ENCODE measurements at places on chromosomes 6 and 20.

GRCh38 chr6:167341665-167342655 lies 17.1 kb downstream of the TTLL2 start:
- H3K36me3 ChIP-seq = peaks cover 20% of the 10 kb centered on the region
- peak overlapping the region; percentile 27 for H3K4me3 ChIP-seq

DNA sequence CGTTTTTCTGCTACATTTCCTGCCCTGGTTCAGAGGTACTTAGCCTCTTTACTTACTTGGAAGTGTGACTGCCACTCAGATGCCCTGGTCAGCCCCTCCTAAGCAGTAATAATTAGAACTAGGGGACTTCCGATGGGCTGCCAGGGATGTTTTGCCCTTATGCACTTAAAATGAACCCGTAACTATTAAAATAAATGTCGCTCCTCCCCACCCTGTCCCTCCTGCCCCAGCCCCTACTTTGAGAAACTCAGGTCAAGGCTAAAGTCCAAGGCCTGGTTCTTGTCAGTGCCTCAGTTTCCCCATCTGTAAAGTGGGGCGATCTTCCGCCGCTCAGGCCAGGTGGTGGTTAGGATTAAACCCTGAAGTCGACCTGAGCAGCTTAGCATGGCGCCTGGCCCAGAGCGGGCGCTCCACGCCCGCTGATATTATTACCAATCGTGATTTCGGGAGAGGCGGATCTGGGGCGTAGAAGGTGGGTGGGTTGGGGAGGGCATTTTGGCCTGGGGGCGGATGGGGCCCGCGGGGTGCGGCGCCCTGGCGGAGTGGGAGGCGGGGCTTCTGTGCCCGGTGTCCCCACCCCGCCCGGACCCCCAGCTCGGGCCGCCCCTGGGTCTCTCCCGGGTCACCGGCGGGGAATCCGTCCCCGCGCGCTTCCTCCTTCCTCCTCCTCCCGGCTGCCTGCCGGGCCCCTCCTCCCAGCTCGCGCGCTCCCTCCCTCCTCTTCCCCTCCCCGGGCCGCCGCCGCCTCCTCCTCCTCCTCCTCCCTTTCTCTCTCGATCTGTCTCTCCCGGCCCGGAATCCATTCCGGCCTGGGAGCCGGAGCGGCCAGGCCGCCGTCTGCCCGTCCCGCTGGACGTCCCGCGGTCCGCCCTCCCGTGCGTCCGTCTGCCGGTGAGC lies at the start of gene SRC:
TSS of gene SRC (plus strand) at position 802 of the 897 bp plus-strand sequence. CDS start 38,014 bp downstream, outside the sequence.
- peaks cover 7% of the 10 kb centered on the region for H3K36me3 ChIP-seq
- H3K4me1 ChIP-seq = peaks cover 39% of the 10 kb centered on the region
- peak within 1 kb of the TSS; percentile 99 for H3K27ac ChIP-seq
- no peaks in the 10 kb centered on the region for H3K27me3 ChIP-seq

DNA sequence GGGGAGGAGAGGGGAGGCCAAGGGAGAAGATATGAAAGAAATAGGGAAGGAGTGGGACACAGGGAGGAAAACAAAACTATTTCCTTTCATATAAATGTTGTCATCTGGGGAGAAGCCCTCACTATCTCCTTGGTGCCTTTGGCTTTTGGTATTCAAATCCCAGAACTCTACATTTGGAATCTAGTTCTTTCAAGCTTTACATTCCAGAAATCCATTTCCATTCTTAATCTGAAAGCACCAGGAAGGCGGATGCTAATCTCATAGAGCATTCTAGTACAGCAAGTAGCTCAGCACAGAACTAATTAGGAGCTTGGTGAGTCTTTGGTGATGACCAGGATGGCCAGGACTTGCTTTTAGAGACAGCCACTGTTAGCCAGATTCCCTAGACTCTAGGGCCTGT lies 177.9 kb downstream of the KIF16B start:
- no peaks in the 10 kb centered on the region for H3K27me3 ChIP-seq
- H3K27ac ChIP-seq = no peak overlapping the region
- DNase-seq = no peak
- H3K4me1 ChIP-seq = peaks cover 6% of the 10 kb centered on the region
- peaks cover 9% of the 10 kb centered on the region for H3K36me3 ChIP-seq

DNA sequence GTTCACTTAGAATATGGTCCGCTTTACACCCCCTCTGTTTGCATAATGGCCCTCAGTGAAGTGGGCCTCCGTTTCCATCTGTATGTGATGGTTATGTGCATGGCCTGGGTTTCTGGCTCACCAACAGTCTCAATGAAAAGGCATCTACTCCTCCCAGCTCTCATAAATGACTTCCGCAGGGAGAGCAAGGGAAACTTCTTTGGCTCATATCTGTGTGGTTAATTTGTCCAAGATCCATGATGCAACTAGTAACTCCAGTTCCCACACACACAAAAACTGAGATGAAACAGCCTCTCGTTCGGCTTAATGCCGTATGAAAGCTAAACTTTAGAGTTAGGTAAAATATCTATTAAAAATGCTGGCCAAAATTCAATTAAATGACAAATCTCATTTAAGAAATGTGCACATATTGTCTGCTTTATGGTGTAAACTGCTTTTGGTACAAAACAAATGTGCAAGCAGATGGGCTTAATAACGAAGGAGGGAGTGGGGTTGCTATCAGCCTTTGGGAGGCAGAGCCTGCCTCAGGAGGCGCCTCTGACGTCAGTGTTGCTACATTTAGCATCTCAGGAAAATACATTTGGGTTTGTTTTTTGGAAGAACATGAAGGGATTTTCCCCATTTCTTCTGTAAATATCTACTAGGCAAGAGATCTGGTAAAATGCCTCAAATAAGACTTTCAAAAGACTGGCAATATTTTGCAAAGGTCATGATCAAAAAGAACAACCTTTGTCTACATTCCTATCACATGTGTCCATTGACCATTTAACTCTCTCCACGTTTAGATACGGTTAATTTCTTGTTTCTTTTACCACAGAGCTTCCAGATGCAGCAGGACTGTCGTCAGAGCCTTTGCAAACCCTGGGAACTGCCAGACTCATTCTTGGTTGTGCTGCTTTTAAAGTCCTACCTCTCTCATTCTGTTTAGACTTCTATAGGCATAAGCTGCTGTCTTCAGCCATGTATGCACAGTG lies 96.8 kb downstream of the ARMC2 start:
- H3K27me3 ChIP-seq = peaks cover 15% of the 10 kb centered on the region
- DNase-seq = no peak
- peaks cover 29% of the 10 kb centered on the region for H3K4me1 ChIP-seq

DNA sequence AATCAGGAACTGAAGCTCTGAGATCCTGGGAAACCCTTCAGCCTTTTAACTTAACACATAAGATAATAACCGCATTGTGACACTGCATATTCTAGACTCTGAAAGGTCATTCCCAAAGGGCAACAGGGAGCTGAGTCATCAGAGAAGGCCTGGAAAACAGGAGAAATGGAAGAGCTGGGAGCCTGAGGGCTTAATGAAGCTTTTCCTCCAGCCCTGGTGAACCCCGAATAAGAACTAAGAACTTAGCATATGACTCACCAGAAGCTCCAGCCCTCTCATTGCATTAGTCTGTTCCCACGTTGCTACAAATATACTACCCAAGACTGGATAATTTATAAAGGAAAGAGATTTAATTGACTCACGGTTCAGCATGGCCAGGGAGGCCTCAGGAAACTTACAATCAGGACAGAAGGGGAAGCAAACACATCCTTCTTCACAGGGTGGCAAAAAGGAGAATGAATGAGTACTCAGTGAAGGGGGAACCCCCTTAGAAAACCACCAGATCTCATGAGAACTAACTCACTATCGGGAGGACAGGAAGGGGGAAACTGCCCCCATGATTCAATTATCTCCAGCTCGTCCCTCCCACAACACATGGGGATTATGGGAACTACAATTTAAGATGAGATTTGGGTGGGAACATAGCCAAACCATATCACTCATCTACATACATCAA lies 648.5 kb downstream of the TFAP2A start:
- H3K36me3 ChIP-seq = no peaks in the 10 kb centered on the region
- H3K27me3 ChIP-seq = no peaks in the 10 kb centered on the region
- no peak overlapping the region for H3K27ac ChIP-seq
- no peak overlapping the region for H3K4me3 ChIP-seq
- peaks cover 5% of the 10 kb centered on the region for H3K4me1 ChIP-seq
- DNase-seq = no peak
